ENCODE measurements at places on chromosomes 16 and 17.

GRCh38 chr16:54112451-54113206 is 174.0 kb downstream of the IRX3 start:
- no peak for DNase-seq

DNA sequence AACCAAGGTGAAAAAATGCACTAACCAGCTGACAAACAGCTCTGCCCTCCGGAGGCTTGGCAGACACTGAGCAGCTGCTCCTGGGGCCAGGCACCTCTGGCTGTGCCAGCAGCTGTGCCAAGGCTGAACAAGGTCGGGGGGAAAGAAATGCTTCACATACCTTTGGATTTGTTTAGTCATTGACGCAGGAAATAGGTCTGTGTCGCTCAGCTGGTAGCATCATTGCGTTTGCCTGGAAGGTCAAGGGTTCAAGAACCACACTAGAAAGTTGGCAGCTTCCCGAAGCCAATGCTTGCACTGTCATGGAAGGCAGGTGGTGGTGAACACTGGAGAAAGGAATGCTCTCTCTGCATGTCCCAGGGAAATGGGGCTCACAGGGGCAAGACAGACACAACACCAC is 63.5 kb downstream of the PCTP start:
- no peak for DNase-seq

- DNase-seq: no peak
Measured at GRCh38 chr16:84239141-84239769, 557 bp downstream of the KCNG4 start.

- DNase-seq: peak; percentile 20
Measured at GRCh38 chr17:15039366-15039765, 225.8 kb downstream of the PMP22 start.

GRCh38 chr17:17835415-17836249 is 1.2 kb downstream of the SREBF1 start:
- no peak for DNase-seq

GRCh38 chr17:16048811-16049449 is 49.3 kb downstream of the TTC19 start:
- no peak for DNase-seq

Measured in 8988T (cell line).